ENCODE measurements at places on chromosomes 16 and 17. TPM values are rescaled to one million over a fixed set of nuclear protein-coding genes. Genes with fewer than 3 reads are reported as not detected.

- H3K4me1 ChIP-seq, result peaks cover 9% of the 10 kb centered on the region
- H3K27ac ChIP-seq, result no peak overlapping the region
- H3K4me3 ChIP-seq, result no peak overlapping the region
- DNase-seq, result peak; percentile 40
These were observed 10.8 kb upstream of the HASPIN start for GRCh38 chr17:3712811-3713463.

- no peak for DNase-seq
- H3K4me3 ChIP-seq, result no peak overlapping the region
- peaks cover 24% of the 10 kb centered on the region for H3K4me1 ChIP-seq
- H3K36me3 ChIP-seq, result peaks cover 39% of the 10 kb centered on the region
These were observed 50.3 kb downstream of the N4BP1 start for GRCh38 chr16:48559462-48560211.

DNA sequence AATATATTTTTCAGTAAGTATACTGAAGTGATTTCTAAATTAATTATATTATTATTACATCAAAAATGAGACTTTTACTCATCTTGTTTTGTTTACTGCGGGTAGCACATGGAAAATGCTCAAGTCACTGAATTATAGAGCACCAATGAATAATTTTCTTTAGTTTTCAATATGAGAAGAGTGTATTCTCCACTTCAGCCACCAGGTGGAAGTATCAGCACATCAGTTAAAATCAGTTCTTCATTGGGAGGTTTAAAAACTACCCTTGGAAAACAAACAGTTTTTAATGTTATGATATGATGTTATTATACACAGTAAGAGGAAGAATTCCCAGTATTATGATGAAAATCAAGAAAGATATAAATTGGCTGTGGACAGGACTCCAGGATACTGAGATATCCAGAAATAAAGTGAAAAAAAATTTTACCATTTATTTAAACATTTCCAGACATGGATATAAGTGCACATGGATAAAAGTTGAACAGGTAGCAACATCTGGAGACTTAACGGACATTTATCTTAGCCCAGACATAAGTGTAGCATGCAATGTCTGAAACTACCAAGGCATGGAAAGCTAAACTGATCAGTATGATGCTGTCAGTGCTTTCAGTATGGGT lies 467.3 kb downstream of the KCNJ2 start:
- no peaks in the 10 kb centered on the region for H3K36me3 ChIP-seq
- H3K4me1 ChIP-seq, result no peaks in the 10 kb centered on the region
- no peak overlapping the region for H3K27ac ChIP-seq

- no peaks in the 10 kb centered on the region for H3K27me3 ChIP-seq
- H3K27ac ChIP-seq, result peak overlapping the region; percentile 32
- H3K36me3 ChIP-seq, result peaks cover 5% of the 10 kb centered on the region
- H3K4me3 ChIP-seq, result peak overlapping the region; percentile 52
- DNase-seq, result peak; percentile 84
- H3K4me1 ChIP-seq, result peaks cover 42% of the 10 kb centered on the region
These were observed 1.3 kb upstream of the RAB11FIP3 start for GRCh38 chr16:424033-424622.

DNA sequence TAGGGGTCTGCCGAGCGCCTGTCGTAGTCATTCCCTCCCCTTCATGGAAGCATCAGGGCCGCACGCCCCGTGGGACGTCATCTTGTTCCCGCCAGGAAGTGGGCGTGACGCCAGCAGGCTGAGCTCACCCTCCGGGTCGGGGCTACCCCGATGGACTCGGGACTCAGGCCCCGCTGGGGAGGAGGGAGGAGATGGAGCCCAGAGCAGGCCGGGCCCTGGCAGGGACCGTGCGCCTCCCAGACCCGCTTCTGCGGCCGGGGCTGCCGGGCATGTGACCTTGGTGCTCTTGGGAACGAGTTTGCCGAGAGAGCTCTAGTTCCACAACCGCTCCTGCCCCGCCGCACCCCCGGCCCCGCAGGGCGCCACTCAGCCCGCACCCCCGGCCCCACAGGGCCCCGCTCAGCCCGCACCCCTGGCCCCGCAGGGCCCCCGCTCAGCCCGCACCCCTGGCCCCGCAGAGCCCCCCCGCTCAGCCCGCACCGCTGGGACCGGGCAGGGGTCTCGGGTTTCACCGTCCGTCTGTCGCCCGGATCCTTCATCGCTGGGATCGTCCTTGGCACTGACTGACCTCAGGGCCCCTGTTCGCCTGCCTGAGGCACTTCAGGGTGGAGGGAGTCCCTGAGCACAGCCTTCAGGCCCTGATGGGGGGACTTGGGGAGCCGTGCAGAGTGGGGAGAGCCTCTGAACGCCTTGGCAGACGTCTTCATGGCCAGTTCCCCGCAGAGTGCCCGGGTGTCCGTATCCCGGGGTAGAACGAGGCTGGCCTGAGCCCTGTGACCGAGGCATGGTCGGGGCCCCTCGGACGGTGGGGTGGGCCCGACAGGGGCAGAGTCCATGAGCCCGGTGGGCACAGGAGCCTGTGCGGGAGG lies 5.8 kb downstream of the CACNA1H start:
- H3K27me3 ChIP-seq, result peaks cover 83% of the 10 kb centered on the region
- no peak overlapping the region for H3K27ac ChIP-seq
- H3K4me3 ChIP-seq, result no peak overlapping the region

GRCh38 chr16:1105888-1106620 lies 10.0 kb upstream of the C1QTNF8 start:
- H3K4me3 ChIP-seq, result no peak overlapping the region
- no peaks in the 10 kb centered on the region for H3K36me3 ChIP-seq
- no peak for DNase-seq
- peaks cover 5% of the 10 kb centered on the region for H3K4me1 ChIP-seq
- H3K27ac ChIP-seq, result no peak overlapping the region

DNA sequence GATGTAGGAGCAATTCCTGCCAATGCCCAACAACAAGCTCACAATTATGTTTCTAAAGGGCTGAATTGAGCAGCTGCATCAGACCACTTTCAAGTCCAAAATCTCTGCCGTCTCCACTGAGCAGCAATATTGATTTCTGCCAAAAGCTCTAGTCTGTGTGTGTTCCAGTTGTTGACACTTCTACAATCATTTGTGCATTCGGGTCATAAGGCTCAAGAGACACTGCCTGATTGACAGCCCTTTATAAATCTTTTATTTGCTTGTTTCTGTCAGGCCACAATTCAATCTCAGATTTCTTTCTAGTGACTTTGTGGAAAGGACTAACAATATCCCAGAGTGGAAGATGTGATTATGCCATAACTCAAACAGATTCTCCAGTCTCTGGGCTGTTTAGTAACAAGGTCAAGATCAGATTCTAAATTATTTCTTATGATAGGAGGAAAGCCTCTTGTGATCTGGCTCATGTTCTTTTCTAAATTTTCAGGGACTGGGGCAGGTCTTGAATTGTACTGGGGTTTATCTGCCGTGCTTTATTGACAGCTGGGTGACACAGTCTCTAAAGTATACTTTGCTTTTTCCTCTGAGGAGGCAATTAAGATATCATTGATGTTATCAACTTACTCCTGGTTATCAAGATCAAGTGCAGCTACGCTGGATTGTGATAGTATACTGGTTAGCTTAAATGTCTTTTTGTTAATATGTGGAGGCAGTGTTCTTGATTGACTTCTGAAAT lies 377.1 kb downstream of the CNTNAP4 start:
- H3K27me3 ChIP-seq, result no peaks in the 10 kb centered on the region
- no peaks in the 10 kb centered on the region for H3K4me1 ChIP-seq
- no peaks in the 10 kb centered on the region for H3K36me3 ChIP-seq
- H3K4me3 ChIP-seq, result no peak overlapping the region

GRCh38 chr16:28846933-28847273 lies 755 bp upstream of the TUFM start:
- H3K4me1 ChIP-seq, result peaks cover 12% of the 10 kb centered on the region
- H3K27ac ChIP-seq, result peak overlapping the region; percentile 35
- peaks cover 44% of the 10 kb centered on the region for H3K36me3 ChIP-seq
- H3K4me3 ChIP-seq, result peak overlapping the region; percentile 80

GRCh38 chr16:58492735-58493134 lies 7.2 kb upstream of the NDRG4 start:
- H3K4me1 ChIP-seq, result peaks cover 8% of the 10 kb centered on the region
- no peaks in the 10 kb centered on the region for H3K27me3 ChIP-seq
- H3K36me3 ChIP-seq, result no peaks in the 10 kb centered on the region
- H3K27ac ChIP-seq, result no peak overlapping the region
- H3K4me3 ChIP-seq, result no peak overlapping the region
- no peak for DNase-seq

DNA sequence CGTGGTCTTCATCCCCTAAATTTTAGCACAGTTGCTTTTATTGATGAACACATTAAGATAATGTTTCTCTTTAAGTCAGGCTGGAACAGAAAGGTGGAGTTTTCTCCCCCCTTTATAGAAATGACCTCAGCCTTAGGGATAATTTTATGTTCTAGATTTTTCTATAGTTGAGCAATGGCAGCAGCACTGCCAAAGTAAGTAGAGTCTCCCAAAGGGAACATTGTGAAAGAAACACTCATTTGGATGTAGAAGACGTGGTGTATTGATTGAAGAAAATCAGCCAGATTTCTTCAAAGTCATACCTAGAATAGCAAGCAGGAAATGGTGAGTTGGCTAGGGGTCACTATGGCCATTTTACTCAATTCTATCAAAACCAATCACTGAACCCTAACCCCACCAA lies 122.5 kb downstream of the DNAH9 start:
- no peak for DNase-seq
- no peak overlapping the region for H3K27ac ChIP-seq
- H3K27me3 ChIP-seq, result no peaks in the 10 kb centered on the region
- no peak overlapping the region for H3K4me3 ChIP-seq
- H3K36me3 ChIP-seq, result no peaks in the 10 kb centered on the region

DNA sequence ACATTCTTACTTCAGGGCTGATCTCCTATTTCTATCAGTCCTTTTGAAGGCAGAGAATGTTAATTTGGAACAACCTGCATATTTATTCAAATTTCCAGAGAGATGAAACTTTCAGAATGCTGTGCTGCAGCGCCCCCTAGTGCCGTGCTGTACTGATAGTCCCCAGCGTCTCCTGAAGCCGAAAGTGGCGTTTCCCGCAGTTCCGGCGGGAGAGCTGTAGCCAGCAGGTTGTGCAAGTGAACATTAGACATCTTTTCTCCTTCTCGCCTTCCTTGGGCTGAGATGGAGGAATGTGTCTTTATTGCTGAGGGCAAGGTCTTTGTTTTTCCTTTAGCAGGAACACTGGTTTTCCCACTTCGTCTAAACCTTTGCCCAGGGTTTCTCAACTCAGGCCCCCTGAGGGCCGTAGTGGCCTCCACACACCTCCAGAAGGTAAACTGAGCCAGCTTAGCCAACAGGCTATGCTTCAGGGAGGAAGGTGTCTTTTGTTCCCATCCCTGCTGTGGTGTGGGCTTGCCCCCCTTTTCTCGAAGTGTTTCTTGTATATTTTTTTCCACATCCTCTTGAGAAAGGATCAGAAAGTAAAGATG lies 26.4 kb downstream of the USP10 start:
- H3K27ac ChIP-seq, result no peak overlapping the region
- H3K36me3 ChIP-seq, result peaks cover 19% of the 10 kb centered on the region
- H3K27me3 ChIP-seq, result no peaks in the 10 kb centered on the region
- H3K4me3 ChIP-seq, result no peak overlapping the region
- peaks cover 46% of the 10 kb centered on the region for H3K4me1 ChIP-seq
- peak; percentile 82 for DNase-seq

GRCh38 chr17:81309140-81309858 lies 14.2 kb upstream of the SLC38A10 start:
- H3K4me3 ChIP-seq, result peak overlapping the region; percentile 5
- H3K4me1 ChIP-seq, result peaks cover 14% of the 10 kb centered on the region
- no peaks in the 10 kb centered on the region for H3K27me3 ChIP-seq
- peak; percentile 91 for DNase-seq
- H3K27ac ChIP-seq, result peak overlapping the region; percentile 8

- no peaks in the 10 kb centered on the region for H3K4me1 ChIP-seq
- H3K36me3 ChIP-seq, result peaks cover 94% of the 10 kb centered on the region
- H3K27me3 ChIP-seq, result no peaks in the 10 kb centered on the region
- H3K4me3 ChIP-seq, result no peak overlapping the region
- no peak for DNase-seq
These were observed 38.5 kb downstream of the MPRIP start for GRCh38 chr17:17080781-17081180.

- peaks cover 46% of the 10 kb centered on the region for H3K36me3 ChIP-seq
- no peaks in the 10 kb centered on the region for H3K27me3 ChIP-seq
- H3K27ac ChIP-seq, result peak overlapping the region; percentile 61
- peak; percentile 99 for DNase-seq
- H3K4me3 ChIP-seq, result no peak overlapping the region
- H3K4me1 ChIP-seq, result peaks cover 91% of the 10 kb centered on the region
These were observed 284.0 kb downstream of the SEC14L1 start for GRCh38 chr17:77424585-77425344.

DNA sequence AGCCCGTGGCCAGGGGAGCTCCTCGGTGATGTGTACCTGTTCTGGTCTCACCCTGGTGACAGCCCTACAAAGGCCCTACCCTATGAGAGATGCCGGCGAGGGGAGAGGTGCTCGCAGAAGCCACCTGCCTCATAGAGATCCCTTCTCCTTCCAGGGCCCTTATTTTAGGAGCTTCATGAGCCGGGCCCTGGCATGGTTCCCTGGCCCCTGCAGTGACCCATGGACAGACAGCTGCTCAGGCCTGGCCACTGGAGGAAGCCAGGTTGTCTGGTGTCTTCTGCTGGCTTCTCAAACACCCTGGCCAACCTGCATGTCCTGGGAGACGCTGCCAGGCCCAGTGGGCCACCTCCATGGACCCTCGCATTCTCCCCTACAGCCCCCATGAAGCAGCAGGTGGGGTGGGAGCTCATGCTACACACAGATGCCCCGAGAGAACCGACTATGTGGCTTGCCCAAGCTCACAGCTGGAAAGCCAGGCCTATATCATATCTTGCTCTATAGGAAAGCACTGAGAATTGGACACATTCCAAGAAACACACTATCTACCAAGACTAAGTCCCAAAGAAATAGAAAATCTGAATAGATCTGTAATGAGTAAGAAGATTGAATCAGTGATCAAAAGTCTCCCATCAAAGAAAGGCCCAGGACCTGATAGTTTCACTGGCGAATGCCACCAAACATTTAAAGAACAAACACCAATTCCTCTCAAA lies 7.2 kb upstream of the AATK start:
- H3K36me3 ChIP-seq, result no peaks in the 10 kb centered on the region
- no peak for DNase-seq
- H3K27me3 ChIP-seq, result peaks cover 14% of the 10 kb centered on the region
- H3K4me1 ChIP-seq, result 0 out of 2 replicates have a peak, but pooled peaks cover 6% of the 10 kb centered on the region

- H3K27ac ChIP-seq, result peak overlapping the region; percentile 87
- peaks cover 48% of the 10 kb centered on the region for H3K36me3 ChIP-seq
- peak overlapping the region; percentile 61 for H3K4me3 ChIP-seq
- peaks cover 25% of the 10 kb centered on the region for H3K4me1 ChIP-seq
- peak; percentile 70 for DNase-seq
- no peaks in the 10 kb centered on the region for H3K27me3 ChIP-seq
These were observed 527 bp downstream of the TRAF4 start for GRCh38 chr17:28744104-28744971.

Gene DNAH17
- total RNA-seq, result not detected

Gene HOXB9
- 0.11 TPM for total RNA-seq

Gene MILR1
- not detected for total RNA-seq

Gene TOM1L1
- total RNA-seq, result 49.3 TPM

Gene PDILT
- total RNA-seq, result not detected

Gene TMEM132E
- not detected for total RNA-seq

Gene DPEP3
- not detected for total RNA-seq

Gene CBX1
- total RNA-seq, result 111 TPM

Gene TBC1D3E
- total RNA-seq, result not detected

Gene MT1M
- 0.74 TPM for total RNA-seq

Gene CACNG3
- total RNA-seq, result not detected

Data from SJSA1 (cell line).